GDM1 (cell line): ENCODE measurements at places on chromosomes 2 and 18.
A peak's percentile ranks its signal among the peaks of the same experiment; 100 is the strongest.

DNA sequence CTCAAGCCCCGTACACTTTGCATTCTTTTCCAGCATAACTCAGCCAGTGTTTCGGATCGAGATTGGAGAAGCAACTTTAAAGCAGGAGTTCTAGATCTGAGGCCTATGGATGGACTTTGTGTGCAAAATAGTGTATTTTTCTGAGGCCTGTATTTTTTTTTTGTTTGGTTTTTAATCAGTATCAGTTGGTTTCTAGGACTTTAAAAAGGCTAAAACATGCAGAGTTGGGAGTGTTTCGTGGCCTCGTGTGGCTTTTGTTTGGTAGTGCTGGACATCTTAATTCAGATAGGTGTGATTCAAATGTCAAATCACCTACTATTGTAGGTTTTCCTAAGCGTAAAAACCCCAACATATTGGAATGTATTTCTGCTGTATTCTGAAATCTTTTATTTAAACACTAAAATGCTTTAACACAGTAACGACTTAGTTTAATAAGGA, 282 bp upstream of the PUS10 start:
- DNase-seq: no peak

DNA sequence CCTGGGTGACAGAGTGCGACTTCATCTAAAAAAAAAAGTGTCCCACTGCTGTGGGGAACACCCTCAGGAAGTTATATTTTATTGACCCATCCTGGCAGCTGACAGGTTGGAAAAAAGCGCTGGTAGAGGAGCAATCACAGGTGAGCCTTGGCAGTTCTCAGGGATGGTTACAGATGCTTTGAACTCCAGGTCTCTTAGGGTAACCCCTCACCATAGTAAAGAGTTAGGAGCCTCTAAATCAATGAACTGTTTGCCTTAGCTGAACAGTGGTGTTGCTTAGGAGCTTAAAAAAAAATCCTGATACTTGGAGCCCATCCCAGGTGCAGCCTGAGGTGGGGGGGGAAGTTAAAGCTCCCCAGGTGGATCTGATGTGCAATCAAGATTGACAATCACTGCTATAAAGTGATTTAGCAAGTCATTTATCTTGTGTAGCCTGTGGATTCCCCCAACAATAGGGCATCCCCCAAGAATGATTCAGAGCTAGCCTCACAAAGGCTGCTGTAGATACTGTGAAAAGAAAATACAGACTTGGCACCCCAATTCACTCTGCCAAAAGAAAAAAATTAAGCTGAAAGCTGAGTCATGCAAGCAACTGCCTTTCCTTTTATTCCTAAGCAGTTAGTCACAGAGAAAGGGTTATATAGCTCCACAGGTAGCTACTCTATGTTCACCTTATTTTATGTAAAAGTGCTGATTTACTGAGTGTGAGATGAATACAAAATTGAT, 14.8 kb downstream of the SLC16A14 start:
- no peak for DNase-seq

- DNase-seq: no peak
Observed at GRCh38 chr18:68557183-68557582, 157.7 kb downstream of the TMX3 start.

DNA sequence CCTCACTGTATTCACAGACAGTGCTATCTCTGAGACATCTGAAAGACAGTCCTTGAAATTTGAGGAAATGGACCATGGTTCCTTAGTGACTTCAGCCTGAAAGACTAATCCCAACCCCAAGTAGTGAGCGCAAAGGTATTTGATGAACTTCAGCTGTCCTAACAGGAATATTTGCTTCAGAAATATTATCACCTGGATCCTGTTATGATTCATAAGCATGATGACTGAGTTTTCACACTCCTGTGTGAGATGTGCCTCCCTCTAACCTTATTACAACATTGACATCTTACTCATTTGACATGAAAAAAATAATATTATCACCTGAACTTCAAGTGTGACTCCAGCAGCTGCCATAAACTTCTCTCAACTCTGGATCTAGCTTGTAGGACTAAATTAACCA, 11.6 kb upstream of the MRPL19 start:
- no peak for DNase-seq

GRCh38 chr2:50786345-50786744, 245.6 kb downstream of the NRXN1 start:
- DNase-seq: no peak

GRCh38 chr18:10317864-10318690, 136.4 kb upstream of the APCDD1 start:
- no peak for DNase-seq

- no peak for DNase-seq
Observed at GRCh38 chr2:201441409-201441808, 9.8 kb downstream of the TRAK2 start.

DNA sequence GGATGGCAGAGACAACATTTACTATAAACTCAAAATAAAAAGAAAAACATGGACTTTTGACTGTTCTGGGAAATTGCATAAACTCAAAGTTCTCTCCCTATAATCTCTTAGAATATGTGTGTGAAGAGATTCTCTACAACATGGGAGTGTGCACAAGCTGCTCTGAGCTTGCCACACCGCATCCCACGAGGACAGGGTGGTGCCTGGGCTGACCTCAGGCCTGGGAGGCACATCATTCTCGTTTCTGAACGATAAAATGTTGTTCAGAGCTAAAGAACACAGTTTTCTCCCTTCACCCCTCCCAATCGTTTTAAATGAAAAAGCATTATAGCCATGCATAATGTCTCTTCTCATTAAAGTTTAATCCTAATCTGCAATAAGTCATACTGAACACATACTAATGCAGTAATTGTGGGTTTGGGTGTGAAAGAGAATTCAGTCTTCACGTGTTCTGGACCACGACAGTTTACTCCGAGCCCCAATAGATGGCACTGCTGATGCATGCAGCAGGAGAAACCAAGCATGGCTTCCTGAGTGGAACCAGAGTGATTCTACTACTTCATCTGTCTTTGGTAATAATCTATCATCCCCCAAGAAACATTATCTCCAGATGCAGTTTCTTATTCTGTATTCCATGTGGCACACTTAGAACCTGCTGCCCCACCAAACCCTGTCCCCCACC, 46.9 kb upstream of the LAMA1 start:
- DNase-seq: no peak

DNA sequence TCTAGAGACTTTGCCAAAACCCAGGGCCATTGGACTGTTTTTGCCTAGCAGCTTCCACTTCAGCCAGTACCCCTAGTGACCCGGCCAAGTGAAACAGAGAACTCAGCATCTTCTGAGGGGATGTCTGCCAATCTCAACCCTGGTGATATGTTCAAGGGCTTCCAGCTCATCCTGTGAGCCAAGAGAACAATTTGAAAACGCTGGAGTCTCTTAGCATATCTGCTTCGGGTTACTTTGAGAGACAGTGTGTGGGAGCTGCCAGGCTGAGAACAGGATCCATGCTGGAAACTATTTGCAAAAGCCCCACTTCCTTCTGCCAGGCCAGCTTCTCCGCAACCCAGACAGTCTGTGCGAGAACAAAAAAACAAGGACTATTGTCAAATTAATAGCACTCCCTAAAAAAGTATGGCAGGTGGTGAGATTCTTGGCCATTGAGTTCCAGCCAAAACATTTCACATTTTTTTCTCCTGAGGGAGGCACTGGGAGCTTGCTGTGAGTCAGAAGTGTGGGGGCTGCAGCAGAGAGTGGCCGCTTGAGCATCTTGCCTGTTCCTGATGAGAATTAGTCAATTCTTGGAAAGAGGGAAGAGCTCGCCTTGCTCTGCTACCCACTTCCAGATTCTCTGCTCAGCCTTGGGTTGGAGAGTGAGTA, 395.6 kb upstream of the TRIB2 start:
- DNase-seq: no peak

DNA sequence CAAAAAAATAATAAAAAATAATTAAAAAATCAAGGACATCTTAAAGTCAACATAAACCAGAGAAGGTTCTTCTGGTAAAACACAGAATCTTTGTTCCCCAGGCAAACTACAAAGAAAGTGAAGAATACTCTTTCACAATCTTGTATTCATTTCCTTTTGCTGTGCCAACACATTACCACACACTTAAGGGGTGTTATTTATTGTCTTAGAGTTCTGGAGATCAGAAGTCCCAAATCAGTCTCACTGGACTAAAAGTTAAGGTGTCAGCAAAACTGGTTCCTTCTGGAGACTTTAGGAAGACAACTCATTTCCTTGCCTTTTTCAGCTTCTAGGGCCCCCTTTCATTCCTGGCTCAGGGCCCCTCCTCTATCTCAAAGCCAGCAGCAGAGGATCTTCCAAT, 12.2 kb upstream of the CAB39 start:
- no peak for DNase-seq

DNA sequence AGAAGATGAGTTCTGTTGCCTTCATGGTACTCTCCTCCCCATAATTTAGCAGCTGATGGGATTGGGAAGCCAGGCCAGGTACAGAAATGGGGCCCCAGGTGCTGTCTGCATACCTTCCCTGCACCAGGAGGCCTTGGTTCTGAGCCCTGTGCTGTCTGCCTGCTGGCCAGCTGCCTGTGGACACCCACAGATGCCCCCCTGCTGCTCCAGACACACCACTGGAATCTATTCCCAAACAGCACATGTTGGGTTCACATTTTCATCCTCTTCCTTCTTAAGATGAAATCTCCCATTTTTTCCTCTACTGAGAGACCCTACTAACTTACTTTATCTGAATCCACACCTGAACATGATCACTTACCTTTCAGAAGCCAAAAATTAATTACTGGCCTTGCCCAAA, 152.0 kb upstream of the CCDC68 start:
- DNase-seq: no peak

DNA sequence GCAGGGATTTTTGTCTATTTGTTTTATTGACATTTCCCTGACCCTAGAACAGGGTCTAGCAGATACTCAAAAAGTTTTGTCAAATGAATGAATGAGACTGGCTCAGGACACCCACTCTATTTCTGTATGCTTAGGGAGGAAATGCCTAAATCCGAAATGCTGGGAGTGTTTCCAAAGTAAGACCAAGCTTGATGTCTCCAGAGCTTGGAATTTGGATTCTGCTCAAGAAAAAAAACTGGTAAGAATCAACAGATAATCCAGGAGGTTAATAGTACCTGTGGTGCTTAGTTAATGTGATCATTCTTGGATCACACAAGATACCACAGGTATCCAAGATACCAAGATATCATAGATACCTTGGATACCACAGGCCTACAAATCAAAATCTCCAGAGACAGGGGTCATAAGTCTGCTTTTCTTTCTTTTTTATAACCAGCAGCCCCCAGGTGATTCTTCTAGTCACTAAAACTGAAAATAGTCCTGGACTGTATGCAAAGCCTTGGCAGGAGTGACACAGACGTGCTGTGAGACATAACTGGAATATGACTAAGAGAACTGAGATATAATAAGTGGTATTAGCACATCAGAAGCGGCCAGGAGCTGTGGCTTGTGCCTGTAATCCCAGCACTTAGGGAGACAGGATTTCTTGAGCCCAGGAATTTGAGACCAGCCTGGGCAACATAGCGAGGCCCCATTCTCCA, 39.9 kb upstream of the SP3 start:
- DNase-seq: no peak

- DNase-seq: peak; percentile 3
Observed at GRCh38 chr18:57819671-57820460, 16.8 kb upstream of the ATP8B1 start.

GRCh38 chr2:169462896-169463695, 16.2 kb upstream of the BBS5 start:
- DNase-seq: no peak

- DNase-seq: no peak
Observed at GRCh38 chr2:201950606-201951005, 83.0 kb upstream of the FZD7 start.

GRCh38 chr2:184178229-184178628, 420.1 kb upstream of the ZNF804A start:
- DNase-seq: no peak

- DNase-seq: no peak
Observed at GRCh38 chr2:230472621-230473018, 56.6 kb downstream of the SP100 start.

DNA sequence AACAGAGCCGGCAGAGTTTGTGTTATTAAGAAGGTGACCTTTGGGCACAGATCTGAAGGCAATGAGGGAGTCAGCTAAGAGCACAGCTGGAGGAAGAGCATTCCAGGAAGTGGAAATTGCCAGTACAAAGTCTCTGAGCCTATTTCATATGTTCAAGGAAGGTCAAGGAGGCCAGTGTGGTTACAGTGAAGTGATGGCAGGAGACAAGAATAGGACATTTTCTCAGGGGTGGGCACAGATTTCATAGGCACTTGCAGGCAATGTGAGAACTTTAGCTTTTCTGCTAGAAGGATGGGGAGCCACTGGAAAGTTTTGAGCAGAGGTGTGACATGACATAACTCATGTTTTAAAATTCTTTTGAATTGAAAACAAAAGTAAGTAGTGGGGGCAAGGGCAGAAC, 50.3 kb downstream of the ARHGAP25 start:
- no peak for DNase-seq

GRCh38 chr18:23924813-23925212, 89.7 kb upstream of the TTC39C start:
- DNase-seq: no peak

GRCh38 chr2:45137966-45138695, 128.9 kb upstream of the SIX2 start:
- no peak for DNase-seq

DNA sequence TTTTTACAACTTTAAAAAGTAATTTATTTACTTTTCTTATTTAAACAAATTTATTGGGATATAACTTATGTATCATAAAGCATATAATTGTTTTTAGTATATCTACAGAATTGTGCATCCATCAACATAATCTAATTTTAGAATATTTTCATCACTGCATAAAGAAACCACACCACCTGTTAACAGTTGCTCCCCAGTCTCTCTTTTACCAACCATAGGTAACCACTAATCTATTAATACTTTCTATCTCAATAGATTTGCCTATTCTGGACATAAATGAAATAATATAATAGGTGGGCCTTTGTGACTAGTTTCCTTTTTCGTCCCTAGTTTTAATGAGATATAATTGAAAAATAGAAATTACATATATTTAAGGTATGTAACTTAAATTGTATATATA, 90.6 kb downstream of the ADAM23 start:
- DNase-seq: no peak

GRCh38 chr2:102790091-102790455, 28.2 kb downstream of the TMEM182 start:
- no peak for DNase-seq

GRCh38 chr18:26421931-26422330, 126.4 kb downstream of the KCTD1 start:
- DNase-seq: no peak

DNA sequence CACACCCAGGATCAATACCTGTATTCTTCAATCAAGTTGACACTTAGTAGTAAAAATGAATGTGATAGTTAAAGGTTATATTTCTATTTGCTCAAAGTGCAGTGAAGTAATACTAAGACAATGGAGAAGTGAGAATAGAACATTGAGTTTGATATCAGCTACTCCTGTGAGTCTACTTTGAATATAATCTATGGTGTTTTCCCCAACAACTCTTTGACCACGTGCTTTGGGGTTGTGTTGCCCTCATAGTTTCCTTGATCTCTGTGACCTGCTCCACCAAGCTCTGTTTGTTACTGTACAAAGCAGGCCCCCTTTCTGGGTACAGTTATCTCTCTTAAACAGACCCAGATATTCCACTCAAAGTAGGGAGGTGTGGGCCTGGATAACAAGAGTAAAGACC, 222.9 kb downstream of the GALR1 start:
- no peak for DNase-seq

- DNase-seq: no peak
Observed at GRCh38 chr2:215003001-215003400, 135.4 kb downstream of the ABCA12 start.
